ENCODE measurements at places on chromosomes 6 and 20.
A peak's percentile ranks its signal among the peaks of the same experiment; 100 is the strongest.

DNA sequence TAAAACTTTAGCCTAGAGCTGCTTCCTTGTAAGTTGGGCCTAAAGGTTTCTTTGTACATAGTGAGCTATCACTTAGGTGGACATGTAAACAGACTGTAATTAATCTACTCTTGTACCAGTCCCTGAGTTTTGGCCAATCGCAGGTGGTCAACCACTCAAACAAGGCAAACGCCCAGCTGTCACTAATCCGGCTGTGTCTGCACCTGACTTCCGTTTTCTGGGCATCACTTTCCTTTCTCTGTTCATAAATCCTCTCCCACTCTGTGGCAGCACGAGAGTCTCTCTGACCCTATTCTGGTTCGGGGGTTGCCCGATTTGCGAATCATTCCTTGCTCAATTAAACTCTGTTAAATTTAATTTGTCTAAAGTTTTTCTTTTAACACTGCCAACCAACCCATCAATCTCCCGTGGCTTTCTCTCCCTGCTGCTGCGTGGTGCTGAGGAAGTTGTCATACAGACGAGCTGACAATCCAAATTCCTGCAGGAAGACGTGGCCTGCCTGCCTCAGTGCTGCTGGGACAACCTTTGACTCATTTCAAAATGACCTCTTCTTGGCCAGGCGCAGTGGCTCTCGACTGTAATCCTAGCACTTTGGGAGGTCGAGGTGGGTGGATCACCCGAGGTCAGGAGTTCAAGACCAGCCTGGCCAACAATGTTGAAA, 206.3 kb downstream of the QKI start:
- no peak for DNase-seq

DNA sequence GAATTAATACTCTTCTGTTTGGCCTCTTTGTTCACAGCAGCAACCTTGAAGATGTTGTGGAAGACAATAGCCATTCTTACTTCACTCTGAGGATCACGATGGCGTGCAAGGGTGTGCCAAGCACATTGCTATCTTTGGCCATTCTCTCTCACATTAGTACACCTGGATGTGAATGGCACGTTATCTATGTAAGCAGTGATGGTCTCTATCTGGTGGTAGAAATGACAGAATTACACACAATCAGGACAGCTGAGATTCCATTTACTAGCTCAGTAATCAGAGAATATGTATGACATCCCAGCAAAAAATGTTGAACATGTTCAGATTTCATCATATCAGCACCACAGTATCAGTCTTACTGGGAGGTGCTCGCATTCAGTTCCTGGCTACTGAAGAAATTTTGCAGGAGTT, 116.2 kb downstream of the LCA5 start:
- DNase-seq = no peak

DNA sequence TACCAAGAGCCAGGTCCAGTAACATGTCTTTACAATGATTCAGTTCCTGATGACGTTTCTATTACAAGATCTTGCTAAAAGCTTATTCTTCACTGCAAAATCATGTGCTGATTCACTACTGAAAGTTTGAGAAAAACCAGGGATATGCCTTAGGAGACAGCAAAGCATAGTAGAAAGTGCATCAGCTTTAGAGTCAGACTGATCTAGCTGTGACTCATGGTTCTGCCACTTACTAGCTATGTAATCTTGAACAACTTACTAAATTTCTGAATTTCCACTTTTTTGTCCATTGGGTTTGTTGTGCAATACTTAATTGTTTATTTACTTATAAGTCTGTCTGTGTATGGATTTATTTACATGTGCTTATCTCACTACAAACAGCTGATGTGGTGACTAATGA, 198.5 kb upstream of the RSPO3 start:
- no peak for DNase-seq

DNA sequence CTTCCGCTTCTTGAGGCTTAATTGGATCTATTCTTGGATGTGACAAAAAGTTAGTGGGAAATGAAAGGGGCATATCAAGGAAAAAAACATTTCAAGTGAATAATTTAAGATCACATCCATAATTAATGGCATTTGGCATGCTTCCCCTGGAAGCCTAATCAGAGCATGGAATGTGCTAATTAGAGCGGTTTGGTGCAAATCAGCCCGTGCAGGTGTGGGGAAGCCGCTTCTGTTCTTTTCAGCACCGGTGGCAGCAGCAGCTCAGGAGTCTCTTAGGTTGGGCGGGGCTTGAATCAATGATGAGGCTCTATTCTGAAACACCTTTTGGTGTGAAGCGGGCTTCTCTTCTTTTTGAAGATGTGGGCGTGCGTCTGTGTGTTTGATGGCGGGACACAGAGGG, 301.2 kb downstream of the LRFN2 start:
- no peak for DNase-seq

DNA sequence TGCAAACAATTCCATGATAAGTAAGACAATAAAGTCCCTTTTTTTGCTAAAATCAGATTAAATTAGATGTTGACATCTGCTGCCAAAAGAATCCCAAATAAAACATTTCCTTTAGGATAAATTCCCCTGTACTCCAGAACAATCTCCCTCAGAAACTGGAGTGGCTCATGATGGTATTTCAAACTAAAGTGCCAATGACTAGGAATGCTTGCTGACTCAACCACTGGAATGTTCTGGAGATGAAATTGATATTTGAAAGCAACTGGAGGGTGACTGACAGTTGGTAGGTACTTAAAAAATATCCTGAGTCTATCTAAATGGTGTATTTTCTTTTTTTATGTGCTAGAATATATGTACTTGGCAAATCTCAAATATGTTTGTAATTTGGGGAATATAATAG, 350.1 kb upstream of the TSHZ2 start:
- DNase-seq = no peak

DNA sequence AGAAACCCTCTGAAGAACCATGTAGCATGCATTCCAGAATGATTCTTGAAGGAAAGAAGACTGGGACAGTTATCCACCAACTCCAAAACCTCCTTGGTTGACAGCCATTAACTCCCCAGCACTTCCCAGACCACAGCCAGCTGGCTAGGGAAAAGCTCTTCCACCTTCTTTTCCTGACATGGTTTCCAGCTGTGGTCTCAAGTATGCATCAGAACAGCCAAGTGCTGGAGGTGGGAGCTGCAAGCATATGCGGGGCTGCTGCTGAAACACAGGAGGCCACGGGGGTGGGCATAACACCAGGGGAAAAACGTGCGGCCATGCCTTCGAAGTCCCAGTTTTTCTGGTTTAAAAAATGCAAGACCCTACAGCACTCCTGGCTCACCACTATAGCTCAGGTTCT, 108.0 kb upstream of the FAM184A start:
- no peak for DNase-seq

GRCh38 chr20:60302875-60303274, 344.7 kb downstream of the CDH26 start:
- DNase-seq = no peak

GRCh38 chr6:33746651-33747100, at the start of gene IP6K3:
Gene IP6K3, minus strand, starts transcription at chr6:33746905. Its CDS starts 11,429 bp downstream, at chr6:33735476.
- no peak for DNase-seq

DNA sequence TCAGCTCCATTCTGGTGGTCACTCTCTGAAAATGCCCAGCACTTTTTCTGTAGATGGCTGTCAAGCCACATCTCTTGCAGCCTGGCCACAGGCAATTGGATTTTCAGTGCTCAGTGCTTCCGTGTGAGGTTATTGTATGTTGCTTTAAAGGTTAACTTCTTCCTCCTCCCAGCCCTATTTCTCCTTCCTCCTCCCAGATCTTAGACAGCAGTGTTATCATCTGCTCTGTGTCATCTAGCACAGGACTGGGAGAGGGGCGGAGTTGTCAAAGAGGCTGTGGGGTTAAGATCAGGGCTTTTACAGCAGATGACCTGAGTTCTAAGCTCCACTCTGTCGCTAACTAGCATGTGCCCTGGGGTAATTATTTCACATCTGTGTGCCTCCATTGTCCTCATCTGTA, 129.0 kb downstream of the PHACTR3 start:
- no peak for DNase-seq

GRCh38 chr20:37759761-37760209, 66.0 kb downstream of the CTNNBL1 start:
- DNase-seq = no peak

- DNase-seq = peak; percentile 28
These were observed 35.3 kb downstream of the PANK2 start for GRCh38 chr20:3924304-3925112.

GRCh38 chr6:21808045-21808470, 214.5 kb downstream of the SOX4 start:
- no peak for DNase-seq

- DNase-seq = no peak
These were observed 30.0 kb downstream of the ALDH5A1 start for GRCh38 chr6:24524805-24525204.

DNA sequence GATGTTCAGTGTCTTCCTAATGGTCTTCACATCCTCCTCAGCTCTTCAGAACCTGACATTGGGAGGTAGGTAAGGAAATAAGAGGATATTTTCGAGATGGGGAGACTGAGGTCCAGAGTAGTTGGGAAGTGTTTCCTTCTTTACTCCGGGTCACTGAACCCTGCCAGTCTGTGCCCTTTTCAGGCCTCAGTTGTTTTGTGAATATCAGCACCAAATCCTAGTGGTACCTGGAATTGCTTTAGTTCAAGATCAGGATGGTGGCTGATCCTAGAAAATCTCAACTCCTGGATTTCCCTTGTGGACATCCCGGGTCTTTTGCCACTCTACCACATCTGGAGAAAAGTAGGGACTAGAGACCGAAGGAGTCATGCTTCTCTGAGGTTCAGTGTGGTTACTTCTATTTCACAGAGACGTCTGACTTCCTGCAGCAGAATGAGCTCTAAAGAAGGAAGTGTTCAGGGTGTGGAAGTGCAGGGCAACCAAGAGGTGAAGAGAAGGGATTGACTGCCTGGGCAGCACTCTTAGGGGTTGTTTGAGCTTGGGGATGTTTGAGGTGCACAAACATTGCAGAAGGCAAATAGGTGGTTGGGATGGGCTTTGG, 995 bp downstream of the STK4 start:
- peak; percentile 48 for DNase-seq

GRCh38 chr6:72238900-72239299, 352.6 kb downstream of the RIMS1 start:
- DNase-seq = no peak

DNA sequence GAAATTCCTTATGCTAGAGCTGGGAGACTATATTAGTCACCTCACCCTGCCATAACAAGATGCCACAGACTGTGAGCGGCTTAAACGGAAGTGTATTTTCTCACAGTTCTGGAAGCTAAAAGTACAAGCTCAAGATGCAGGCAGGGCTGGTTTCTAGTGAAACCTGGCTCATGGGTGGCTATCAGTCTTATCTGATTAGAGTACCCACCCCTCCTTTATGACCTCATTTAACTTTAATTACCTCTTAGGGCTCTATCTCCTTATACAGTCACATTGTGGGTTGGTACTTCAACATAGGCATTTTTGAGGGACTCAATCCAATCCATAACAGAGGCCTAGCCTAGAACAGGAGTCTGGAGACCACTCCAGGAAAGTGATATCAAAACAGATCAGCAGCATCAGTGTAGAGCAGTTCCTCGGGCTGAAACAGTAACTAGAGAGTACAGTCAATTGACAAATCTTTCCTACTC, 2.3 kb upstream of the SNRNP48 start:
- DNase-seq = no peak

DNA sequence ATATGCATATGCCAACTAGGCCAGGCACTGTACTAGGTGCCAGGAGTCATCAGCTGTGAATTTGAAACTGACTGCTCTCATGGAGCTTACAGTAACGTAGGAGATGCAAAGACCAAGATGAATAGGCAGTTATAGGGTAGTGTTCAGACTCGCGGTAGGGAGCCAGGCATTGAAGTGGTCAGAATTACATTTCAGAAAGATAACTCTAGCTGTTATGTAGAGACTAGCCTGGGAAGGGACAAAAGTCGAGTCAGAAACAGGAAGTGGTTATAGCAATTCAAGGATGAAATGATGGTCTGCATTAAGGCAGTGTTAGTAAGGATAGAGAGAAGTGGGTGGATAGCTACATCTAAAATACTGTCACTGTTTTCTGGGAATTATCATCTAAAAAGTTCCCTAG, 56.6 kb downstream of the PCMT1 start:
- no peak for DNase-seq

GRCh38 chr6:16778521-16778920, 17.3 kb upstream of the ATXN1 start:
- no peak for DNase-seq

- no peak for DNase-seq
These were observed 23.6 kb upstream of the APCDD1L start for GRCh38 chr20:58538752-58539151.

GRCh38 chr20:37366743-37367142, 20.8 kb downstream of the SRC start:
- no peak for DNase-seq

- peak; percentile 39 for DNase-seq
These were observed 2.1 kb downstream of the MYLIP start for GRCh38 chr6:16130932-16131387.

DNA sequence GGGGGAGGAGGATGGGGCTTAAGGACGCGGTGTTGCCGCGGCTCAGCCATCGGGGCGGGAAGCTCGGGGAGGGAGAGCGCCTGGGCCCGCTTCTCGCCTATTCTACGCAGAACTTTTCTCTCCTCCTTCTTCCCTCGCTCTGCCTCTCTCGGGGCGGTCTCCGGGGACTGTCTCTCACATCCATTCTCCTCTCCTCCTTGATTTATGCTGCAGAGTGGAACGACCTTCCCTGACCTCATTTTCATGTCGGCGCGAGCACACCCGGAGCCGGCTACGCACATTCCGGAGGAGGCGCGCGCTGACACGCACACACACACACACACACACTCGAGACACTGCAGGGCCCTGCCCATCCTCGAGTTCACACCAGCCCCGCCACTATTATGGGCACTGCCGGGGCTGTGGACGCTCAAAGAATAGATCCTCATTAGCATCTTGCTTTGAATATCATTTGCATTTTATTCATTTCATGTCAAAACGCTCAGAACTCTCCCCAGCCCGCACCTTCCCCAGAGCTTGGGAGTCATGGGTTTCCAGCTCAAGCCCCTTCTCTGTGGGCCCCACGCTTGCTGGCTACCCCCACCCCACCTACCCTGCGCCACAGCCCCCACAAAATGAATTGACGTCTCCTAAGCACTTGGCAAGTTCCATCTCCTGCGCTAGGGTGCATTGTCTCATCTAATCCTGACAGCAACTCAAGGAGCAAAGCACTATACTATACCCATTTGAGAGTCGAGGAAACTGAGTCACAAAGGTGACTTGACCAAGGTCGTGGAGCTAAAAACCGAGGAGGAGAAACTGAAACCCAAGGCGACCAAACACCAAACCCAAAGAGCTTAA, 36.8 kb downstream of the NCR2 start:
- DNase-seq = no peak
